Amniotic epithelial cell (primary cell): ENCODE measurements at places on chromosomes 16 and 17.

DNA sequence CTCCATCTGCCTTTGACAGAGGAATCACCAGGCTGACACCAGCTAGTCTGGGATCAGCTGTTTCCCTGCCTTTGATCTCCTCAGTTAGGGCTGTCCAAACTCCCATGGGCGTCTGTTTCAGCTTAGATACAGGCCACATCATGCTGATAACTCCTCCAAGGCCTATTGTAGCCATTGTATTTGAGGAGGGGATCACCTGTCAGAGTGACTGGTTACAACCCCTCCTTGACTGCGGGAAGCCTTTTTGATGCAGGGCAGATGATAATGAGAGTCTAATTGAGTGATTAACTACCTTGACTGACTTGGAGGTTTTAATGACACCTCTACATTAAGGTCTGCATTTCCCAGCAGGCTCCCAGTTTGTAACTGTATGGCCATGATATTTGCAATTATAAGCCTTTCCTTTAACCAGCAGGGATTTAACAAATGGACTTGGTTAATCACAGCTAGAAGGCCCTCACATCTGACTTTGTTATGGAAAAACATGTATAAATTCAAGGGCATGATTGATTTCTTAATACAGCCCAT lies 863.5 kb downstream of the KCNJ2 start:
- DNase-seq = no peak

GRCh38 chr16:10122546-10122945 lies 59.7 kb downstream of the GRIN2A start:
- no peak for DNase-seq

- no peak for DNase-seq
Measured at GRCh38 chr17:27241346-27241946, 52.5 kb upstream of the WSB1 start.

- DNase-seq = peak; percentile 70
Measured at GRCh38 chr16:11407047-11407982, 62.1 kb downstream of the RMI2 start.

- DNase-seq = no peak
Measured at GRCh38 chr17:11551442-11551841, 46.8 kb upstream of the DNAH9 start.

- no peak for DNase-seq
Measured at GRCh38 chr17:82095777-82096708, 2.0 kb downstream of the FASN start.

DNA sequence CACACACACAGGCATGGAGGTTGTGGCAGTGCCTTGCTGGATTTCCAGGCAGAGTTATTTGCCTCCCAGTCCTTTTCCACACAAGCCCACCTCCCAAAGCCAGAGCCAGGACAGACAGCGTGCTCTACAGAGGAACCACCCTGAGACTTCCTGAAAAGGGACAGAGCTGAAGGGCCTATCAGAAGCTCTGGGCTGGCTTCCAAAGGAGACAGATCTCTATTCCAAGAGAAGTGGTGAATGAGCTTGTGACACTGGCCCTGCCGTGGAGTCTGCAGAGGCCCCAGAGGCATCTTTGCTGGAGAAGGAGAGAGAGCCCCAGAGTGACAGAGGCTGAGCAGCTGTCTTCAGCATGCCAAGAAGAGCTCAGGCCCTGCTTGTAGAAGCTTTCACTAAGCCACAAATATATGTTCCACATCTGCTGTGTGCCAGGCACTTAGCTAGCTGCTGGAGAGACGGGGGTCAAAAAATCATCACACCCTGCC lies 8.3 kb upstream of the LPCAT2 start:
- DNase-seq = peak; percentile 50

DNA sequence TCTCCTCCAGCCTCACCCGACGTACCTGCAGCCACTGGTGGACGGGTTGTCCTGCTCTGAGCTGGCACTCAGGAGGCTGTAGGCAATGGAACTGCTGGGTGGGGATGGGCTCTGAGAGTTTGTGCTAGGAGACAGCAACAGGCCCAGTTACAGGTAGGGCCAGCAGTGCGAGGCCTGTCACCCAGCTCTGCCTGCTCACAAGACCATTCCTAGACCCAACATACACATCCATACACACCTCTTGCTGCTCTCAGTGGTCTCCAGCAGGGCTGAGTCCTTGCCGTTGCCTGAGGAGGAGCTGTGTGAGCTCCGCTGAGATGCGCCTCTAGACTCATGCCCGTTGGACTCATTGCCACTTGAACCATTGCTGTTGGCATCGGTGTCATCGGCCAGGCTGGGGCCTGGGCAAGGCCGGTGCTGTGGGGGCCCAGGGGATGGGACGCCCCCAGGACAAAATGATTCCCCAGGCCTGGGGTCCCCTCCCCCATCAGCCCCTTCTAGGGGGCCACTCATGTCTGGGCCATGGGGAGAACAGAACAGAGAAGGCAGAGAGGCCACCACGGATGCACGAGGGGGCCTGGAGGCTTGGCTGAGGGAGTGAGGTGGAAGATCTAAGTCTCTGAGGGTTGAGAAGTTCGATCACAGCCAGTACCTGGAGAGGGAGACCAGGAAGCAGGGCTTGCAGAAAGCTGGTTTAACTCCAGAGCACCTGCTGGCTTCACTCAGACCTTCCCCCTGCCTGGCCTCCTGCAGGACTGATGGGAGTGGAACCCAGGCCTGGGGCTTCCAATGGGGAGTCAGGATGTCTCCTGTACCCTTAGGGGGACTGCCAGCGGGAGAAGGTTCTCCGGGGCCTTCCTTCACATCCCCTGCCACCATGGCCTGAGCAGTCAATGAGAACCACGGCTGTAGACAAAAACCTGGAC lies 1.7 kb downstream of the PER1 start:
- no peak for DNase-seq

- peak; percentile 36 for DNase-seq
Measured at GRCh38 chr17:44198721-44199552, 747 bp downstream of the ATXN7L3 start.

DNA sequence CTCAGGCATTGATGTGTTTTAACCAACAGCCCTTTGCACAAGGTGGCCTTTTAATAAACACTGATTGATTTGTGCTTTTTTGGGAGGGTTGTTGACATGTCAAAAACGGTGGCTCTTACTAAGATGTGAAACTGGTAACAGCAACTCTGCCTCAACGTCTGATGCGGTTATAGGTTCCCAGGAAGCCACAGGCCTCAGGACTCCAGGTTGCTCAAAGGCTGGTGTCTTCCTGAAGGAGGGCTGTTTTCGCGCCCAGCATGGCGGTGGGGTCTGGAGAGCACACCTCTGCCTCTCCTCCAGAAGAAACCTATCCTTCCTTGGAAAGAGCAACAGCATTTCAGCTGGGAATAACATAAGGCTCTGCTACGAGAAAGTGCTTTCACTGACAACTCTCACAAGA lies 187.5 kb downstream of the IRF8 start:
- no peak for DNase-seq

- no peak for DNase-seq
Measured at GRCh38 chr17:55332296-55333041, 67.7 kb downstream of the HLF start.

DNA sequence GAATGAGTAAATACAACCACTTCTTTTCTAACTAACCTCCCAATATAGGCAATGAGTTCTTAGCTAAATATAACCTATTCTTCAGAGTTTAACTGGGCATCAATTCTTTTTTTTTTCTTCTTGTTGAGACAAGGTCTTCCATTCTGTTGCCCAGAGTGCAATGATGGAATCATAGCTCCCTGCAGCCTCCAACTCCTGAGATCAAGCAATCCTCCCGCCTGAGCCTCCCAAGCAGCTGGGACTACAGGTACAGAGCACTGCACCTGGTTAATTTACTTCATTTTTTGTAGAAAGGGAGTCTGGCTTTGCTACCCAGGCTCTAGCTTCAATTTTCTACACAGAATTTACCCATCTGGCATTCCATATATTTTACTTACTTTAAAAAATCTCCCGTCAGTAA lies 1.1 kb downstream of the METTL16 start:
- no peak for DNase-seq

DNA sequence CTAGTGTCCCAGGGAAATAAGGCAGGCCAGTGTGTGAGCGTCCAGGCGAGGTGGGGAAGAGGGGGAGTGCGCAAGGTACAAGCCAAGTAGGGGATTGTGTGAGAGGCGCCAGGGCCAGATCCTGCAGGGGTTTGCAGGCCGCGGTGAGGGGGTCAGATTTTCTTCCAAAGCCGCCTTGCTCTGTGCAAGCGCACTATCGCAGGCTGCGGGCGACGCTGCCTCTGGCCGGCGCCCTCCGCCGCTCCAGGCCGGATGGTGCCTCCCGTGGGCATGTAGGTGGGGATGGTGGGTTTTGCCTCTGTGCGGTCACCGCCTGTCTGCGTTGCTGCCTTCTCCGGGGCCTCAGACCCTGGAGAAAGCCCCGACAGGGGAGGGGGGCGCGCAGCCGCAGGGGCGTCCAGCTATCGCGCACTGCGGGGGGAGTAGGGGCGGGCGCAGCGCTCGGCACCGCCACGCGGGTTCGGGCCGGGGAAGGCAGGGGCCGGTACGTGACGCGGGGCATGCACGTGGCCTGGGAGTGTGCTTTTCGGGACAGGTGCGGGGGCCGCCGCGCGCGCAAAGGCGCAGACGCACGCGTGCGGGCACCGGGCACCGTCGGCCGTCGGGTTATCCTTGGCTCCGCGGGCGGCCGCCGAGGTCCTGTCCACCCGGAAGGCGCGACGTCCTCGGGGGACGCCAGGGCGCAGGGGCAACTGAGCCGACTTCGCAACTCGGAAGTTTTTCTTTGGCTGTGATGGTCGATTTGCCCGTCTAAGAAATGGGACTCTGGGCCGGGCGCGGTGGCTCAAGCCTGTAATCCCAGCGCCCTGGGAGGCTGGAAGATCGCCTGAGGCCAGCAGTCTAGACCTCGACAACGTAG lies 1.1 kb upstream of the HAPSTR1 start:
- no peak for DNase-seq

DNA sequence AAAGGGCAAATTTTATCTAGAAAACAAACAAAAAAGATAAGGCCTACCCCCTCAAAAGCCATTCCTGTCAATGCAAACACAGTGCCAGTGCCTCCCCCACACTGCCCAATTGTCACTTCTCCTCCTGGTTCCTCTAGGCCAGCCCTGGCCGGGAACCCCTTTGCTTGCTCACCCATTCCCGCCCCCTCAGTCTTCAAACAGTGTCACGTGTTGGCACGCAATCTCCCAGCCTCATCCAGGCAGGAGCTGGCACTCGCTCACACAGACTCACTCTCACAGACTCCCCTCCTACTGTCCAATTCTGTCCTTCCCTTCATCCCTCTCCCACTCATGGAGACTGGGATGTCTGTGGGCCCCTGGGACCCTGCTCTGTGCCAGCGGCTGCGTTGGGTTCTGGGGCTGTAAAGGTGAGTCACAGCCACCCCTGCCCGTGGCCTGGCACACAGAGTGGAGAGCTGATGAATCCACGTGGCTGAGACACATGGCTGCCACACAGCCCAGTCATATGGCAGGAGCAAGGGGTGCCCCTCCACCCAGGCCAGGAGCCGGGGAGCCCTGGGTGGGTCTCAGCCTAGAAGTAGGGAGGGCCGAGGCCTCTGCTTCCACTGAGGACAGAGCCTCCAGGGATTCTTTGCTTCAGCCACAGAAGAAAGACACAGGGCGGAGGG lies 54.8 kb downstream of the VAC14 start:
- DNase-seq = peak; percentile 80

GRCh38 chr16:77723108-77723514 lies 797 bp downstream of the NUDT7 start:
- DNase-seq = peak; percentile 82

GRCh38 chr17:27157297-27157696 lies 136.6 kb upstream of the WSB1 start:
- DNase-seq = no peak

DNA sequence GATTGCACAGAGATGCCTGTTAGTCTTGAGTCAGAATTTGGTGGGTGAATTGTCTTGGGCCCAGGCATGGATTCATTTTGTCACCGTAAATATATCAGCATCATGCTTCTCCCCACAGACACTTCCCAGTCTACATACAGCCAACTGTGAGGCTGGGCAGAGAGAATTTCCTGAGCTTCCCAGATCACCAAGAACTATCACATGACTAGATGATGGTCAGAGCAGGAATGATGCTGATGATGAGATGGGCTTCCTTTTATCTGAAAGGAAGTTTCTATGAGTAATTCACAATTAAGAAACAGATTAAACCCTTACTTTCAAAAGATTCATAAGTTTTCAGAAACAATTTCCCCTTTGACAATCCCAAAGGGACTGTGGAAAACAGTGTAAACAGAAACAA lies 323 bp upstream of the KRTAP9-9 start:
- no peak for DNase-seq

DNA sequence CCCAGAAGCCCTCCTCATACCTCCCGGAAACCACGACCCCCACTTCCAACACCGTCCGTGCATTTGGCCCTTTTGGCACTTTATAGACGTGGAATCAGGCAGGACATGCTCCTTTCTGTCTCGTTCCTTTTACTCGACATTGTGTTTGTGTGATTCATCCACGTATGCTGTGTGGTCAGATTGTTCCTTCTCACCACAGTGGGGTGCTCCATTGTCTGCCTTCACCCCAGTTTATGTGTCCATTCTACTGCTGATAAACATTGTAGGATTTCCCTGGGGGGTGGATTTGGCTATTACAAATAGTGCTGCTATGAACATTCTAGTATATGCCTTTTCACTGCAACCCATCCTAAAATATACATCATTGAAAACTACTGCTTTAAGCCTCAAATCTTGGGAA lies 28.9 kb upstream of the RPH3AL start:
- DNase-seq = no peak

GRCh38 chr17:76462556-76463290 lies 4.7 kb upstream of the AANAT start:
- DNase-seq = no peak

DNA sequence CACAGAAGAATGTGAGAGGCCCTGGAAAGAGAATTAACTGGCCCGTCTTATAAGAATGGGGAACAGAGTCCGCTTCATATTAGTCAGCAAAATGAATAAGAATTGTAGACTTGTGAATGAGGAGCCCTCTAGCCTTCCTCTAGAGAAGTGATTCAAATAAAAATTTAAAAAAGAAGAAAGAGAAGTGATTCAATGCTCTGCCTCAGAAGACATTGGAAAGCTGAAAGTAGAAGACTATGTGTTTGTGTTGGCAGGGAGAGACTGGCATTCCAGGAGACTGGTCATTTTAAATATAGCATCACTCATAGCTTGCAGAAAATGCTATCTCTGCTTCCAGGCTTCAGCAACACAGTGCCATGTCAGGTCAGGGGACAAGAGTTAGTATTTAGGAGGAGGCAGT lies 190.6 kb upstream of the HS3ST3A1 start:
- no peak for DNase-seq

GRCh38 chr17:8475781-8476180 lies 40.1 kb downstream of the NDEL1 start:
- no peak for DNase-seq

- DNase-seq = peak; percentile 3
Measured at GRCh38 chr17:32596628-32597027, 109.8 kb downstream of the CDK5R1 start.
